ENCODE measurements at places on chromosomes 11 and 22.

- no peak for DNase-seq
These were observed 170.4 kb downstream of the DSCAML1 start for GRCh38 chr11:117626576-117626975.

- no peak for DNase-seq
These were observed 5.7 kb downstream of the AP2A2 start for GRCh38 chr11:931385-931784.

DNA sequence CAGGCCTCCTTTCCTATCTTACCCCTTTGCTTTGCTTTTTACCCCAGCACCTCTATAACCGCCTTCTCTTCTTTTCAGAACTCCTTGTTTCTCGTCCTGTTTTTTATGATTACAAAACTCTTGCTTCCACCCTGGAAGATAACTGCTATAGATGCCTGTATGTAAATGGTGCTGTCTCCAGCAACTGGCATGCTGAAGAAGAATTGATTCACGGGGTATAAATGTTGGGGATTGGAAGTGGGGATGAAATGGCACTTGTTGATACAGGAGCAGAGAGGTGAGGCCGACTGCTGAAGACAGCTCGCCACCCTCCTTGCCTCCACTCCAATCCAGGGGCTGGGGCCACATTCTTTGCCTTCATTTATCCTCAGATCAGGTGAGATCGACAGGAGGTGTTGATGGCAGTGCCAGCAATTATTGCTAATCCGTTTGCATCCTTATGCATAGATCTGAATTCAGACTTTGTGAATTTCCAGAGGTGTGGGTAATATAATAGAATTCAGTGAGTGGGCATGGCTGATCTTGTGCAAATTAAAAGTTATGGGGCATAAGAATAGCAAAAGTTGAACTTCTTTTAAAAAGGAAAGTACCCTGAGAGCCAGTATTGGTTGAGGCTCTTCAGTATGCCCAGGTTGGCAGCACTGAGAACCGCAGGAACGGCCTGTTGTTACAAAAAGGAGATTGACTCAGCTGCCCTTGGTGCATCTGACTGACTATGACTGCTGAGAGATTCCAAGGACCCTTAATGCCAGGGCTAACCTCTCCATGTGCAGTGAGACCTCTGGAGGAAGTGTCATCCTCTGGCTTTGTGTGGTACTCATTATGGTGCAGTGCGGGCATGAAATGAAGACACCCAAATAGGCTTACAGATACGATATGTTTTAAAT is 5.3 kb downstream of the NEAT1 start:
- DNase-seq: no peak

- DNase-seq: no peak
These were observed 101.5 kb downstream of the TYR start for GRCh38 chr11:89279176-89279575.

- no peak for DNase-seq
These were observed 48.5 kb upstream of the PPP2R1B start for GRCh38 chr11:111814557-111815320.

- DNase-seq: no peak
These were observed 128.2 kb downstream of the PHF21B start for GRCh38 chr22:44881624-44882023.

- no peak for DNase-seq
These were observed 1060.5 kb downstream of the DLG2 start for GRCh38 chr11:84566671-84567070.

GRCh38 chr11:27266125-27266524 is 96.9 kb downstream of the CCDC34 start:
- no peak for DNase-seq

DNA sequence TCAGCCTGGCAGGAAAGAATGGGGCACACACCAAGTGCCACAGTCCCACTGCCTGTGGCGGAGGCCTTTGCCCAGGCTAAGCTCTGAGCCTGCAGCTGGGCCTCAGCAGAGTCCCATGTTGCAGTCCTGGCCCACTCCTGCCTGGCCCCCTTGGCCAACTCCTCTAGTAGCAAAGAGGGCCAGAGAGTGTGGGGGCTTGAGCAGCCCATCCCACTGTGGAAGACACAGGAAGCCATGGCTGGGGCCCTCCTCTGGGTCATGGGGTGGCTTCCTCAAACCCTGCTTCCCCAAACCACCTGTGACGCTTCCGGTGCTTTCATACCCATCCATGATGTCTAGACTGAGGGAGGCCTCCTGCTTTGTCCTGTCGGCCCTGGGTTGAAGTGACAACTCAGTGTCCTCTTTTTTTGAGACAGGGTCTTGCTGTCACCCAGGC is 5.8 kb downstream of the RPS19BP1 start:
- DNase-seq: no peak

GRCh38 chr22:30453731-30454510 is 17.9 kb downstream of the SEC14L3 start:
- no peak for DNase-seq

DNA sequence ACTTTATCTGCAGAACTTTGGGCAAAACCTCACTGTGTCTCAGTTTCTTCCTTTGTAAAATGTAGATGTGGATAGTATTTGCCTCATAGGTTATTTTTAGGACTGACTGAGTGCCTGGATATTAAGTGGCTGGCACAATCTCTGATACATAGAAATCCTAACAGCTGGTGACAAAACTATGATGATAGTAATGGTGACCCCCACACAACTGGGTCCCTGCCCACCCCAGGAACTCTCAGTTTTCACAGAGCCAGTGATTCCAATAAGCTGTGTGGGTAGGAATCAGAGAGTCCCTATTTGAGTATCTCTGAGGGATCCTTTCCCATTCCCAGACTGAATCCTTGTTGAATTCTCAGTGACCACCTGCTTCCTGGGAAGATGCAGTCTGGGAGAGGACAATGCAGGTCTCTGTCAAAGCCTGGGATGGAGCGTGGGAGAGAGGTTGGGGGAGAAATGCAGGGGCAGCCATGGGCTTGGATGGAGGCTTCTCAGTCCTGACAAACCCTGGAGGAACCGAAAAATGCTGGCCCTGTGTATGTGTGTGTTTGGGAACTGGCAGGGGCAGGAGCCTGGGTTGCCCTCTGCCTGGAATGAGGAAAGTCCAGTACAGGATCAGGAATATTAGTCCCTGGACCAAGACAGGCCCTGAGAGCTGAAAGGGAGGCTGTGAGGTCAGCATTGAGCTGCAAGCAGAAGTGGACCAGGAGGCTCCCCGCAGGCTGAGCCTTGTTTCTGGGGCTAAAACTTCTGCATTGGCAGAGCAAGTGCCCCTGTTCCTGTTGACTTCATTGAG is 6.1 kb upstream of the P2RY6 start:
- no peak for DNase-seq

DNA sequence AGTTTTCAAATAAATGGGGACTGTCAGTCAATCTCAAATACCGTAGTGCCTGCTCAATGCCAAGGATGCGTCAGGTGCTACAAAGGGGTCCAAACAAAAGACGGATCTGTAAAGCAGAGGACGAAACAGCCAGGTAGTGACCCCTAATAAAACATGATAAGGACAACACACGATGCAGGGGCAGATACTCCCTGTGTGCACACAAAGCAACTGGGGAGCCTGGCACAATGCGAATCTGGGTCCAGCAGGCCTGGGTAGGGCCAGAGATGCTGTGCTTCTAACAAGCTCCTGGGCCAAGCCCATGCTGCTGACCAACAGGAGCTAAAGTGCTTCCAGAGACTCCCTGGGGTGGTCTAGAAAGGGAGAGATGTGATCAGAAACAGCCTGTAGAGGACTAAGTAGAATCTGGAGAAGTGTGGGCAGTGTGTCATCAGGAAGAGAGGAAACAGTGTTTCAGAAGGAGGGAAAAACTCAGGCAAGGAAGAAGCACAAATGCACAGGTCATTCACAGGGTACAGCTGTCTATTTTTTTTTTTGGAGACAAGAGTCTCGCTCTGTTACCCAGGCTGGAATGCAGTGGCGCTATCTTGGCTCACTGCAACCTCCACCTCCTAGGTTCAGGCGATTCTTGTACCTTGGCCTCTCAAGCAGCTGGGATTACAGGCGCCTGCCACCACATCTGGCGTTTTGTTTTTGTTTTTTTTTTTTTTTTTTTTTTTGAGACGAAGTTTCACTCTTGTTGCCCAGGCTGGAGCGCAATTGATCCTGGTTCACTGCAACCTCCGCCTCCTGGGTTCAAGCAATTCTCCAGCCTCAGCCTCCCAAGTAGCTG is 74.5 kb downstream of the MICAL3 start:
- no peak for DNase-seq

- DNase-seq: no peak
These were observed 17.8 kb downstream of the ZFP91 start for GRCh38 chr11:58596621-58597020.

DNA sequence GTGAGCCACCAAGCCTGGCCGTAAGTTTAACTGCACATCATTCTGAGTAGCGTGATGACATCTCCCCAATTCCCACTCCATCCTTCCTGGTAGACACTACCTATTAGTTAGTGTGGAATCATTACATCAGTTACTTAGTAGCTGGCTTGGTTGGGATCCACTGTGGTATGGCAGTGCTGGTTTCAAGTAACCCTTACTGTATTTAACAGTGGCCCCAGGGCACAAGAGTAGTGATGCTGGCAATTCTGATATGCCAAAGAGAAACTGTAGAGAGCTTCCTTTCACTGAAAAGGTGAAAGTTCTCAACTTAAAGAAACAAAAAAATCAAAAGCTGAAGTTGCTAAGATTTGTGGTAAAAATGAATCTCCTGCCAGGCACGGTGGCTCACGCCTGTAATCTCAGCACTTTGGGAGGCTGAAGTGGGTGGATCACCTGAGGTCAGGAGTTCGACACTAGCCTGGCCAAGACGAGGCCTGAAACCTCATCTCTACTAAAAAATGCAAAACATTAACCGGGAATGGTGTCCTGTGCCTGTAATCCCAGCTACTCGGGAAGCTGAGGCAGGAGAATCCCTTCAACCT is 27.2 kb downstream of the RHOD start:
- no peak for DNase-seq

GRCh38 chr22:17851759-17852158 is 77.5 kb upstream of the BID start:
- no peak for DNase-seq

DNA sequence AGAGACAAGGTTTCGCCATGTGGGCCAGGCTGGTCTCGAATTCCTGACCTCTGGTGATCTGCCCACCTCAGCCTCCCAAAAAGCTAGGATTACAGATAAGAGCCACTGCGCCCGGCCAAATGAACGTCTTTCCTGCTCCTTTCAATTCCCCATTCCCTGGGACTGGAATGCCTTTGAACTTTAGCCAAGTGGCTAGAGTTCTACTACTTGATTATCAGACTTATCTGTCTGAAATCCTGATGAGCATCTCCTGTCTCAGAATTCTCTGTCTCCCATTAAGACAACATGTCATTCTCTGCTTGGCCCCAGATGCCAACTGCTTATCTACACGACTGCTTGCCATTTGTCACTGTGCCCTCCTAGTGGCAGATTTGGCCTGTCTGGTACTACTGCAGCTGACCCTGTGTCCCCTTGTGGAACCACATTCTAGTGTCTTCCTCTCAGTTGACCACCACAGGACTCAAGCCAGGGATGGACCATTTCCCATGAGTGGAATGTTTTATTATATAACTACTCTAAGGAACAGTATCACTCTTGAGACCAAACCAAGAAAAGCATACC is 33.1 kb upstream of the IPO7 start:
- no peak for DNase-seq
